ENCODE measurements at places on chromosomes 2 and 18.

DNA sequence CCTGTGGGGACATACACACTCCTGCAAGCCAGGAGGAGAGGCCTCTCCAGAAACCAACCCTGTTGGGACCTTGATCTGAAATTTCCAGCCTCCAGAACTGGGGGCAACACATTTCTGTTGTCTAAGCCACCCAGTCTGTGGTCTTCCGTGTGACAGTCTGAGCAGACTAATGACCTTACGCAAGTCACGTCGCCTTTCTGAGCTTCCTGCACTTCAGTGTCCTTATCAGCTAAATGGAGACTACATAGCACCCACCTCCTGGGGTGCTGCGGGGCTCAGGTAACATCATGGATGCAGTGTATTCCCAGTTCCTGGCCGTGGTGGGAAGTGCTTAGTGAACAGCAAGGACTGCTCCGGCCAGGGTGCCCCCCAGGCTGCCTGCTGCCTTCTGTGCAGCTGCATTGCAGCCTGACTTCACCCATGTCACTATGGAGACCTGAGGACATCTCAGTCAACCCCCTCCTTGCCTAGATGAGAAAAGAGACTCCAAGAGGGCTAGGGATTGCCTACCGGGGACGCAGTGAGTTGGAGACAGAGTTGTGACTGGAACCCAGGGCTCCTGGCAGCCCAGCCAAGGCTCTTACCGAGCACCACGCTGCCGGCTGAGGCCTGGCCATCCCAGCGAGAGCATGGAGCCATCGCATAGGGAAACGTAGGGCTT, 61.2 kb upstream of the FZD5 start:
- no peak for DNase-seq

DNA sequence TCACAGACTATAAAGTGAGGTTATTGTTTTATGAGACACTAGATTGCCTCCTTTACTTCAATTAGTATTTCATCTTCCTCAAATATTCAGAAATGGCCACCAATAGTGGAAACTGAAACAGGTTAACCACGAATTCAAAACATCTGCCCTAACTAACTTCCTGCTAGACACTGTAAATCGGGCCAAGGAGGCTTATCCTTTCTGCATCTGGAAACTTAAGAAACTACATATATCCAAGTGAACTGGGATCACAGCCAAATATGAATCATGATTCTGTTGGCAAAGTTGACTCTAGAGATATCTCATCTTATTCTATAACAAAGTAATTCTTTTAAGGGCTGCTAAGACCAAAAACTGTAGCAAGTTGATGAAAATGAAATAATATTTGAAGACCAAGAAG, 136.6 kb upstream of the ZC3H15 start:
- DNase-seq, result no peak

GRCh38 chr18:3016585-3017297, 3.8 kb upstream of the LPIN2 start:
- no peak for DNase-seq

DNA sequence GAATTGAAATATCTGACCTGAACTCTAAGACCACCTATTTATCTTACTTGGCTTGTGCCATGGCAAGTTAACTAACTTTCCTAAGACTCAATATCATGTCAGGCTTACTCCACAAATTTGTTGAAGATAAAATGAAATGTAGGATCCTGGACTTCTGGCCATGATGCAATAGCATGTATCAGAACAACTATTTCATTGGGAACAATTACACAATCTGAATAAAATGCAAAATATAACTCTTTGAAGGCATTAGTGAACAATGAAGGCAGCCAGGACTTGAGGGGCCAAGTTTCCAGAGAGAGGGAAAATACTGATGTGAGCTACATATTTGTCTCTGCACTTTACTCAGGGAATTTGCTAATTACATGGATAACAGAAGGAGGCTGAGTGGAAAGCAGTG, 476.5 kb upstream of the ACVR2A start:
- no peak for DNase-seq

All from activated naive CD8-positive, alpha-beta T cell treated with anti-CD3 and anti-CD28 coated beads for 36 hours (primary cell).